ENCODE measurements at places on chromosomes 12 and 14. TPM values are rescaled to one million over a fixed set of nuclear protein-coding genes. Genes with fewer than 3 reads are reported as not detected.

- DNase-seq: no peak
Measured at GRCh38 chr12:47012552-47012951, 66.9 kb upstream of the PCED1B start.

- no peak for DNase-seq
Measured at GRCh38 chr12:47721431-47721973, 3.8 kb downstream of the ENDOU start.

The PCED1B gene
- 1.9 TPM for total RNA-seq

- DNase-seq: no peak
Measured at GRCh38 chr12:89933911-89934310, 225.3 kb upstream of the ATP2B1 start.

GRCh38 chr12:120759591-120760348, 34.1 kb downstream of the ACADS start:
- no peak for DNase-seq

DNA sequence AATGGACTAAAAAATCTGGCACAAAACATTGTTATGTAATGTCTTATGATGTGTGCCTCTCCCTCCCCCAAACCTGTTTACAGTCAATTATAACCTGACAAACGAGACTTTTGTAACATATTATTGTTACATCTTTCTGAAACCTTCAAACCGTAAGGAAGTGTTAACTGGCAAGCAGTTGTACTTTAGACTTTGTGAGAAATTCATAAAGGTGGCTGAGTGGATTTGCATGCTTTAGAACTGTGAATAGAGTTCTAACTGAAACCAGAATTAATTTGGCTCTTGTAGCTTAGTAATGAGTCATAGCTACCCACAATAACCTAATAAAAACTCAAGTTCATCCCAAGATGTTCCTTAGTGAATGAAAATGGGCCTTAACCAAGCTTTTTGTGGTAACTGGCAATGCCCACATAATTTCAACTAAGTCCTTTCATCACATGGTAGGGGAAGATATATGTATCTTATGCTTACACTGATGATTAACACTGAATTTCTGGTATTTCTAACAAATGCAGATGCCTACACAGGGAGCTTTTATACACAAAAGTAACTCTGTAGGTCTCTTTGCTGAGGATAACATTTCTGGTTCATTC, 29.7 kb downstream of the RAD9B start:
- DNase-seq: no peak

The GNG2 gene
- 29.8 TPM for total RNA-seq

The RERGL gene
- 1.1 TPM for total RNA-seq

The RNASE7 gene
- total RNA-seq: not detected

The TEX22 gene
- total RNA-seq: 0.15 TPM

DNA sequence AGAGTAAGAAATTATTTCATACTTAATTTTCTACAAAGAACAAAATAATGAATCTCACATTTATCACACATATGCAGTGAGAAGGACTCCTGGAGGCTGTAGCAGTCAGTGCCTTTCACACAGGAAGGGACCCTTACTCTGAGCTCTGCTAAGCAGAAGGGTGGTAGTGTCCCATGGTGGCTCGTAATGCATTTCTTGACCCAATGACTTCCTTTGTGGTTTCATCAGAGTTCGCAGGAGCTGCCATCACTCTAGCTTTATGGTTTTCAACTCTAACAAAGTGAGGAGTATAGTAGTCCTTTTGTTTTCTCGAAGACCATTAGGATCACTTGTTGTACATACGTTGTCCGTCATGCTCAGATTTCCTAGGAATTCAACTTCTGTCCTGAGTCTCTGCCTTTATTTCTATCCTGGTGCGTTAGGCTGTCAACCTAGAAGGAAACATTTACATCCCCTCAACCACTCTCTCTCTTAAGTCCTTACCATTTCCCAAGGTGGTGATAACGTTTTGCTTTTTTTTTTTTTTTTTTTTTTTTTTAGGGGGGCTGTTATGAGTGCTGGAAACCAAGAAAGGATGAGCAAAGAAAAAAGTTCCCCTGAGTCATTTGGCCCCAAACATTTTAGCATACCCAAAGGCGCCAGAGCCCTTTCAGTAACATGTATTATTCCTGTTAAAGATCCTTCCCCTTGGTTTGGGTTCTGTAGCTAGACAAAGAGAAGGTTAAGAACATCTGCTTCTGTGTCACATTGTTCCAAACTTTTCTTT, 37.2 kb downstream of the GABARAPL1 start:
- DNase-seq: no peak

The BDKRB2 gene
- 4.1 TPM for total RNA-seq

GRCh38 chr12:180445-180844, 33.5 kb downstream of the SLC6A12 start:
- DNase-seq: no peak

DNA sequence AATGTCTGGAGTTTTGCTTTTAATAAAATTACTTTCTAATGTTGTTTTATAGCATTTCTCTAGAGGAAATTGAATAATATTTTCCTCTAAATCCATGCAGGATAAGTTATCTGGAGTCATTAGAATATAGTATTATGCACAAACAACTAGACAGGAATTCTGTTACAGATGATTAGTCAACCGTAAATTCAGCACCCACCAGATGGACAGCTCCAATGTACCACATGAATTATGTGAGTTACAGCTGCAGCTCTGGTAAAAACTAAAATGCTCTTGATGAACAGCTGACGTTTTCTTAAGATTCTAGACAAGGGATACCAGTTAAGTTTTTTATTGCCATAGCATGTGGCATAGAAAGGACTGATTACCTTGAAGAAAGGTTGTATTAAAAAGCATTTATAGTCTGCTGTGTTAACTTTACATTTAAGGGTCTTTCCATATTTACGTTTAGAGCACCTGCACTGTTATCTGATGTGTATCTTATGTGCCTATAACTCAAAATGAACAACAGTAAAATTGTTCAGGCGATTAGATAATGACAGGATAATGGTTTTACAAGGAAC, 321.4 kb upstream of the LRFN5 start:
- DNase-seq: no peak

The DTX3 gene
- total RNA-seq: 4.8 TPM
